ENCODE measurements at places on chromosomes 2 and 18.
A peak's percentile ranks its signal among the peaks of the same experiment; 100 is the strongest.

- no peak for DNase-seq
These were observed 48.5 kb upstream of the LOXHD1 start for GRCh38 chr18:46705521-46705920.

DNA sequence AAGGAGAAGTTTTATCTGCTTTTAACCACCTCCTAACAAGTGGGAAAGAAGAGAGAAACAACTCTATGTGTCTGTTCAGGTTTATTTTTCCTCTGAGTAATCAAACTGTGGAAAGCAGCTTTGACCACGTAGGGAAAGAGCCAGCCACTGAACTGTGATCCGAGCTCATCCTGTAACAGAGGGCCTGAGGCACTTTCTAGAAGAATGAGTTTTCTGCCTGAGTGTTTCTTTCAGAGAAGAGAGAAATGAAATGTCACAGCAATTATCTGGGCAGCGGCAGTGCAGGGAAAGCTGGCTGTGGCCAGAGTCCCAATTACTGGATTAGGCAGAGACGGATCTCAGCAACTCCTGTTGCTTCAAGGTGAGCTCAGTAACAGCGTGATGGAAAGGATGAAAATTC, 151.9 kb downstream of the CD226 start:
- DNase-seq, result no peak

GRCh38 chr2:107543793-107544192, 282.9 kb upstream of the RGPD4 start:
- no peak for DNase-seq

DNA sequence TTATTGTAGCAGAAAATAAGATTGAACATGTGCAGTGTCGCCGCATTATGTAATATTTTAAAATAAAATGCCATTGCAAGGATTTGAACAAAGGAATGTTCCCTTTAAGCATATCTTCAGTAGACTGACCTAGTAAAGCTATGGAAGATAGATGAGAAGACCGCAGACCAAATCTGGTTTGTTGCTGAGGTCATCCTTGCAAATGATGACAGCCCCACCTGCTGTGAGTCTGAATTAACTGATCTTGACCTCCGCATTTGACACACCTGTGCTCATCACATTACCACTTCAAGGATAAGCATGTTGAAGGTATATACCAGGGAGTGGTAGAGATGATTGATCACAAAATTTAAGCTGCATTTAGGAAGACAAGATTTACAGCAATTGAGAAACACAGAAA, 96.2 kb downstream of the NYAP2 start:
- no peak for DNase-seq

- peak; percentile 70 for DNase-seq
These were observed 62.9 kb upstream of the CTIF start for GRCh38 chr18:48475635-48476549.

GRCh38 chr2:61722800-61723199, 131.1 kb downstream of the FAM161A start:
- DNase-seq, result no peak

GRCh38 chr18:47964053-47964452, 33.6 kb upstream of the SMAD2 start:
- DNase-seq, result no peak

DNA sequence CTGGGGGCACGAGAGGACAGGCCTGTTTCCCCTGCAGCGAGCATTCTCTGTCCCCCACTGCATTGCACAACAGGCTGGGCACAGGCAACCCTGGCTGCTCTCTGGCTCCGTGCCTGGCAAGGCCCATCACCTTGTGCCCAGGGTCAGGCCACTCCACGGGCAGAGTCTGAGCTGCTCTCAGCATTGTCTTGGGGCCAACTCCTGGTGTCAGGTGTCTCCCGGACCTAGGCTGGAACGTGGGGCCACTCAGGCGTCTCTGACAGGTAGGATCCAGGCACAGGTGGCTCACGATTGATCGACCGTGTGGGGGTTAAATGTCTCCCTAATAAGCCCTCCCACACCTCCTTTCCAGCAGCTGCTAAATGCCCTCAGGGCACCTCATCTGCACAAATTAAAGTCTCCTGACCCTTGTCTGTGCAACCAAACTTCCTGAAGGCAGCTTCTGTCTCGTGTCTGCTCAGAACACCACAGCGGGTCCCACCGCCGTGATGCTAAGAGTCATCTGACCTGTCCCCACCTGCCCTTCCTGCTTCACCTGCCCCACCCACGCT, 66.6 kb upstream of the GPC1 start:
- DNase-seq, result no peak

DNA sequence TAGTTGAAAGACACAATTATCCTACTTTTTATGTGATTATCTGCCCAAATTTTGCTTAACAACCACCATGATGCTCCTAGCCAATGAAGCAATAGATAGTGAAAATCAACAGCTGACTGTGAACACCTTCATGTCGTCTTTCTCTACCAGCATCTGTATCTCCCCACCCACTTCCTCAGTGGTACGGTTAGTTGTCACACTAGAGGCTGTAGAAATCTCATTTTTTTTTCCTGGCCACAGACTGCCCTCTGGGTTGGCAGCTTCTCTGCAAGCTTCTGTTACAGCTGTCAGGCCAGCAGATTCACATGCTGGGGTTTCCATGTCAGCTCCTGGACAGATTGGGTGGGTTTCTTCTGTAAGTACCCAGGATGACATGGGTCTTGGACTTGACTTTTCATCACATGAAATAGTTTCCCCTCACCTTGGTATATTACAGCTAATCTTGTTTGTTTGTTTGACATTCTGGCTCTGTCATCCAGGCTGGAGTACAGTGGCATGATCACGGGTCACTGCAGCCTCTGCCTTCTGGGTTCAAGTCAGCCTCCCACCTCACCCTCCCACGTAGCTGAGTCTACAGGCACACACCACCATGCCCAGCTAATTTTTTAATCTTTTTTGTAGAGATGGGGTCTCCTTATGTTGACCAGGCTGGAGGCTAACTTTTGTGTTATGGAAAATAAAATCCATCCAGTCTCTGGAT, 24.3 kb downstream of the STAT4 start:
- DNase-seq, result no peak

DNA sequence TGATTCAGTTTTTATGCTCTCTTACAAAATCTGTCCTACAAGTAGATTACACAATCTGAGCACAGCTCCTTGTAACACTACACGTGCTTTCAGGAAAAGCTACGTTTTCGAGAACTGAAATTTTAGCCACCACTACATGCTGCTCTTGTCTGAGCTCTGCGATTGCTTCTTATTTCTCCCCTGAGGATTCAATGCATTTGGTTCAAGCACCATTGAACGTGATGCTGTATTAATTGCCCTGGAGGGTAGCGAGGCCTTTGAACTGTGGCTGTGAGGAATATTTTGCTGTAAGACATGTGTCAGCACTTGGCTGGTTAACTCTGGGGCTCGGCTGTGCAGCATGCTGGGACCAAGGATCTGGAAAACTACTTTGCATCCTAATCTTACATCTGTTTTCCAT, 405.8 kb downstream of the EPHA4 start:
- DNase-seq, result peak; percentile 78

DNA sequence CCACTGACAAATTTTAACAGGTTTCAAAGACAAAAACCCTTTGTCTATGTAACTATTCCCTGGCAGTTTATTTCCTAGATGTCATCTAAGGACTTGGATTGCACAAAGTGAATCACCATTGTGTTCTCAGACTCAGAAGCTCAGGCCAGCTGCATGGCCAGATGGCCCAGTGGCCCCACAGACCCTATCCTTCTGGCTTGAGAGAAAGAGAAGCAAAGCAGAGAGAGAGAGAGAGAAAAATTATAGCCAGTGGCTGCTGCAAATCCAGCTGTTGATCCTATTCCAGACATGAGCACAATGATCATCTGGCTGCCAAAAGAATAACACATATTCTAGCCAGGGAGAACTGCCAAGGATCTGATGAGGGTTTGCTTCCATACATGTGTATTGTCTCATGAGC, 25.8 kb downstream of the CTLA4 start:
- DNase-seq, result peak; percentile 90

- DNase-seq, result no peak
These were observed 305.0 kb downstream of the PTH2R start for GRCh38 chr2:208711598-208711997.

Measured in femur (tissue), 1 donor.